ENCODE measurements at places on chromosomes 2 and 18. TPM values are rescaled to one million over a fixed set of nuclear protein-coding genes. Genes with fewer than 3 reads are reported as not detected.

Gene UGT1A6
- total RNA-seq, result not detected

Gene SPATA3
- total RNA-seq, result not detected

Gene VWA3B
- total RNA-seq, result not detected

Gene NTSR2
- not detected for total RNA-seq

Gene ZNF24
- total RNA-seq, result 79.4 TPM

Gene ADD2
- total RNA-seq, result 0.13 TPM

Gene SLC66A3
- 2.2 TPM for total RNA-seq

DNA sequence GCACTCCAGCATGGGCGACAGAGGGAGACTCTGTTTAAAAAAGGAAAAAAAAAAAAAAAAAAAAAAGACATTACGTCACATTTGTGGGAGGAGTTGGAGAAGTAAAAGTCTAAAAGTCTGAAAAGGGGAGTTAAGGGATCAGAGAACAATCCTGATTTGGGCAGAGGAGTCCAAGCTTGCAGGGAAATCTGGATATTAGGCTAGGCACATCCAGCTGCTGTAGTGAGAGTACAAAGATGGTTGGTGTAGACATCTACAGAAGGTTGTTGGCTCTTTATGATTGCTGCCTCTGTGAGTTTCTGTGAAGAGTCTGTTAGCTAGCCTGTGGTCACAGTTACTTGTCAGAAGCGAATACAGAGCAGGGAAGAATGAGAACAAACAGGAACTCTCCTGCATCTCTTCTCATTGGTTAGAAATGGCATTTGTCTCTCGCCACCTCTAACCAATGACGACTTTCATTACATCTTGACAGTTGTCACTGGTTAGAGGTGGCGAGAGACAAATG, 3.3 kb upstream of the OSBPL6 start:
- no peak for DNase-seq
- peaks cover 8% of the 10 kb centered on the region for H3K27me3 ChIP-seq
- peaks cover 22% of the 10 kb centered on the region for H3K4me1 ChIP-seq
- no peak overlapping the region for H3K27ac ChIP-seq
- no peak overlapping the region for H3K4me3 ChIP-seq
- no peaks in the 10 kb centered on the region for H3K36me3 ChIP-seq

GRCh38 chr2:58918141-58918540, 677.0 kb upstream of the FANCL start:
- no peaks in the 10 kb centered on the region for H3K4me1 ChIP-seq
- no peaks in the 10 kb centered on the region for H3K27me3 ChIP-seq
- H3K27ac ChIP-seq, result no peak overlapping the region
- H3K4me3 ChIP-seq, result no peak overlapping the region
- DNase-seq, result no peak
- no peaks in the 10 kb centered on the region for H3K36me3 ChIP-seq

DNA sequence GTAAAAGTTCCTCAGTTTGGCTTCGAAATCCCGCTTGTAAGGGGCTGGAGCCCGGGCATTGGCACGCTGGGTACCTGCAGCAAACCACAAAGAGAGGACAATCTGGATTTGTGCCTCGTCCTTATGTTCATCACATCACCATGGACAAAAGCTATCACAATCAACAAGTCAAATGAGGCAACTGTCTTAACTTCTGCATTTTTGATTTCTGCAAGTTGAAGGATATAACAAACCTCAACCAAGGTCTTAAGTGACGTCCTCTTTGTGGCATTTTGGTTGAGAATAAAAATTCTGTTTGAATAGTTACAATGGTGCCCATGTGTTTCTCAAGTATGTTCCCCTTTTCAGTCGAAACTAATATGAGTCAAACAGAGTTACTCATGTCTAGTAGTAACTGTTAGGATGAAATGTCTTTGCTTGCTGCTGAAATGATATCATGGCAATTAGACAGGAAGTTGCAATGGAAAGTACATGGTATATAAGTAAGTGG, 70.8 kb upstream of the STK17B start:
- DNase-seq, result no peak
- no peaks in the 10 kb centered on the region for H3K36me3 ChIP-seq
- no peak overlapping the region for H3K4me3 ChIP-seq
- no peaks in the 10 kb centered on the region for H3K4me1 ChIP-seq

GRCh38 chr2:34001557-34001956, 402.5 kb upstream of the FAM98A start:
- H3K27ac ChIP-seq, result no peak overlapping the region
- H3K4me3 ChIP-seq, result no peak overlapping the region
- H3K4me1 ChIP-seq, result no peaks in the 10 kb centered on the region
- H3K36me3 ChIP-seq, result no peaks in the 10 kb centered on the region

DNA sequence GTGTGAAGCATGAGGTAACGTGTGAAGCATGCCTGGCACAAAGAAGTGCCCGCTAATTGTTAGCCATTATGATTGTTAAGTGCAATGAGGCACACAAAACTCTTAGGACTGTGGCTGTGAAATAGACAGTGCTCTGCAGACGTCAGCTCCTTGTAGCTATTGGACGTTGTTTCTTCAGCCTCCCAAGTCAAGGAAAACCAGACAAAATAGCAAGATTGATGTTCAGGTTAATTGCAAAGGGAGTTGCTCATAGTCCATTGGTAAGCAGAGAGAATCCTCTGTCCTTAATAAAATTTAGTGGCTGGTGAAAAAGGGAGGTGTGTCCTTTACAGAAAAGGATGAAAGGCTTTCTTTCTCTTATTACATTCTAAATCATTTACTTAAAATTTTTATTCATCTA, 54.6 kb upstream of the MBP start:
- H3K27ac ChIP-seq, result no peak overlapping the region
- H3K4me3 ChIP-seq, result no peak overlapping the region
- H3K27me3 ChIP-seq, result 0 out of 3 replicates have a peak, but pooled peaks cover 12% of the 10 kb centered on the region
- no peaks in the 10 kb centered on the region for H3K4me1 ChIP-seq
- DNase-seq, result no peak

Measured in HepG2 (cell line).